Effector memory CD4-positive, alpha-beta T cell (primary cell): ENCODE measurements at places on chromosomes 1 and 21.

DNA sequence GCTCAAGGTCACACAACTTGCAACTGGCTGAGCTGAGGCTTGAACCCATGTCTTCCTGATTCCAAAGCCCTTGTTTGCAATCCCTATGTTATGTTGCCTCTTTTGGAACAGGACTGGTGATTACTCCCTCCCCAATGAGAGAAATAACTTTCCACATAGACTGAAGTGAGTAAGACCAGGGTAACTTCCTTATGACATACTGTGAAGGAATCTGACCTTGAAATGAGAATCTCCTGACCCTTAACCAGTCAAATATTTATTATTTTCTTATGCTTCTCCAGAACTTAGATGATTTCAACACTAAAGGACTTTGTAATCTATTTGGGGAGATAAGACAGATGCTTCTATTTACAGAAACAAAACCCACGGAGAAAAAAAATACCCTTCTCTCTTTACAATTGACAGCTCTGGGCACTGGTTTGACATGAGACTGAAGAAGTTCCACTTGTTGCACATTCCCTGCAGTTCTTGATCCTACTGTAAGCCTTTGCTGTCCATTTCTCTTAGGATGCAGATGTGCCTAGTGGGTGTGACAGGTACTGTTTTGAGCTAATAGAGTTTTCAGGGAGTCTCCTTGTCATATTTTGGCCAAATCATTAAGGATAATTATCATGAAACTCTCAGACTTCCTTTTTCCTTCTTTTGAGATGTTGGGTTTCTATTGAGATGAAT is 3.9 kb upstream of the RPTN start:
- DNase-seq: no peak

DNA sequence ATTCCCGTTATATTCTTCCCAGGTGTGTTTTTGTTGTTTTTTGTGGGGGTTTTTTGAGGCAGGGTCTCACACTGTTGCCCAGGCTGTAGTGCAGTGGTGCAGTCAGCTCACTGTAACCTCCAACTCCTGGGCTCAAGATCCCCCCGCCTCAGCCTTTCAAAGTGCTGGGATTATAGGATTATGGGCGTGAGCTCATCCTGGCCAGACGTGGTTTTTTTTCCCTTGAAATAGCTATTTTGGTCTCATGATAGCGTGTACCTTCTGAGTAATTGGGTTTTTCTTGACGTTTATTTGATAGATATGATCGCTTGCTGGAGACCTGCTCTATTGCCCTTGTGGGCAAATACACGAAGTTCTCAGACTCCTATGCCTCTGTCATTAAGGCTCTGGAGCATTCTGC is 17.6 kb downstream of the CTPS1 start:
- DNase-seq: no peak

DNA sequence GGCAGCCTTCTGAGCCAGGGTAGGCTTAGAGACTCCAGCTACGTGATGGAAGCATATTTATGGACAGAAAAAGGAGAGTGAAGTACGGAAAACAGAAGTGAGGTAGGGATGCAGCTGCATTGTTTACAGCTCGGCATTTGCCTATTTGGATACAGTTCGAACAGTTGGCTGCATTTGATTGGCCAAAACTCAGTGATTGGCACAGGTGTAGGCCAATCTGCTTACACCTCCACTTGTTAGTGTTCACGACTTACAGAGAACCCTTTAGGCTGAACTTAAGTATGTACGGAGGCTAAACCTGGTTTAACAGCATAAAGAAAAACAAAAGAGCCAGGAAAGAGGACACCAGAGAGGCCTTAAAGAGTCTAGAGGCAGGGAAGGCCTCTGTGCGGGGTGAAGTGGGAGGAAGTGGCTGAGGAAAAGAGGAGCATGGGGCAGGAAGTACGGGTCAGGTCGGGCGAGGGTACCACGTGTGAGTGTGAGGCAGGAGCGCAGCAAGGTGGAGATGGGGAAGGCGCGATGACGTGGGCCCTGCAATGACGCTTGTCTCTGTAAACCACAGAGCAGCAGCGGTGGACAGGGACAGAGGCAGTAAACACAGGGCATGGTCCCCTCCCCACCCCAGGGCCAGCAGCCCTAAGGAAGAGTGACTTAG is 32.0 kb downstream of the RSPH1 start:
- peak; percentile 62 for DNase-seq

- DNase-seq: no peak
Measured at GRCh38 chr1:36693161-36693525, 210.4 kb upstream of the CSF3R start.

DNA sequence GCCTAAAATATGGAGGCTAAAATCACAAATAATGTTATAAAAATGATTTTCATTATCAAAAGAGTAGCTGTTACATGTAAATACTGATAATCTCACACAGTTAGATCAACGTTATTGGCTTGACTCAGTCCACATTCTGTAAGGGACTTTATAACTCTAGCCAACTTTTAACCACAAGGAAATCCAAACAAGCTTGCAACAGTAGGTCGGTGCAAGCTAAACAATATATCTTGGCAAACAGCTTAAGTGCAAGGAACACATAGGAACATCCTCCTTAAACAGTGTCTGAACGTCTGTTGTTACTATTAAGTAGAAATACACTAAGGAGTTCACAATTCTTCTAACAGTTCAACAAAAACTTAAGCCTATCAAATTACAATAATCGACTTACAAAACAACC is 126.7 kb downstream of the EIF4G3 start:
- DNase-seq: no peak

DNA sequence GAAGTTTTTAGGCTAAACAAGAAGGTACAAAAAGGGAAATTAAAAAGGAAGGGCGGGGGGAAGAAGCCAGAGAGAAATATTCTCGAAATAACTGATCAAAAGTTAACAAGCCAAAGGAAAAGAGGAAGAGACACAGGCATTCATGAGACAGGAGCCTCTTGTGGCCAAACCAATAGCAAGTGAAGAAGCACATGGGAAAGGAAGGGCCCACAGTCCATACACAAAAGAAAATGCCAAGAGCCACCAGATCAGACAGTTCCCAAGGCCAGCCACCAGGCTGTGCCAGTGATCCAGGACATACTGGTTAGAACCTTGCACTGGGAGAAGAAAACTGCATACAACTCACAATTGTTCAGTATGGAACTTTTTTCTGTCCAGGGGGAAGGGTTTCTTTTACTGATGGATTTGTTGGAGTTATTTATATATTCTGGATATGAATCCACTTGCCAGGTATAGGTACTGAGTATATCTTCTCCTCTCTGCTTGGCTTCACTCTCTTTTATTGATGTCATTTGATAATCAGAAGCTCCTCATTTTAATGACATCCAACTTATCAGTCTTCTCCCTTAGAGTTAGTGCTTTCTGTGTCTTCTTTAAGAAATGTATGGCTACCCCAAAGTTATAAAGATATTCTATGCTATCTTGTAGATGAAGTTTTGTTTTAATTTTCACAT is 76.8 kb downstream of the CD46 start:
- peak; percentile 52 for DNase-seq

DNA sequence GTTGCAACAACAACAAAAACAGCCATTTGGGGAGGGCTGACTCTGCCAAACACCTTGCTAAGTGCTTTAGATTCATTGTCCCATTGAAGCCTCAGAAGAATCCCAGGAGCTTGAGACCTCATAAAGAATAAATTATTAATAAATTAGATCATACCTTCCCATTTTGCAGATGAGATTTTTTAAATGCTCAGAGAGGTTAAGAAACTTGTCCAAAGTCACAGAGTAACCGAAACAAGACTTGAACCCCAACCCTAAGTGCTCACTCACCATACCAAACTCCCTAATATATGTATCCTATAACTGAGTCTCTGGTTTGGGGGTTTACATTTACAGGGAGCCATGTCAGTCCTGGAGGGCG is 3.6 kb downstream of the CRYBG2 start:
- DNase-seq: no peak
